ENCODE measurements at places on chromosomes 6 and 20.

DNA sequence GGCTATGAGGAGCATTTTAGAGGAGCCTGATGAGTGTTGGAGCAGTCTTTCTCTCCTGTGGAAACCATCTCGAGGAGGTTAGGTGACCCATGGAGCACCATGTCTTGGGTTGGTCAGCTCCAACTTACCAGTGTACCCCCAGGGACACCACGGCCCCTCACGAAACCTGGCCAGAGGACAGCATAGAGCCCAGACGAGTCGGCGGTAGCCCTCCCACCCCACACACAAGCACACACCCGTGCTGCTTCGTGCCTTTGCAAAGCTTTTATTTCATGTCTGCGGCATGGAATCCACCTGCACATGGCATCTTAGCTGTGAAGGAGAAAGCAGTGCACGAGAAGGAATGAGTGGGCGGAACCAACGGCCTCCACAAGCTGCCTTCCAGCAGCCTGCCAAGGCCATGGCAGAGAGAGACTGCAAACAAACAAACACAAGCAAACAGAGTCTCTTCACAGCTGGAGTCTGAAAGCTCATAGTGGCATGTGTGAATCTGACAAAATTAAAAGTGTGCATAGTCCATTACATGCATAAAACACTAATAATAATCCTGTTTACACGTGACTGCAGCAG, 53.6 kb downstream of the EZR start:
- H3K36me3 ChIP-seq, result peaks cover 56% of the 10 kb centered on the region
- no peaks in the 10 kb centered on the region for H3K4me1 ChIP-seq
- no peak overlapping the region for H3K4me3 ChIP-seq
- DNase-seq, result no peak
- H3K27ac ChIP-seq, result no peak overlapping the region

DNA sequence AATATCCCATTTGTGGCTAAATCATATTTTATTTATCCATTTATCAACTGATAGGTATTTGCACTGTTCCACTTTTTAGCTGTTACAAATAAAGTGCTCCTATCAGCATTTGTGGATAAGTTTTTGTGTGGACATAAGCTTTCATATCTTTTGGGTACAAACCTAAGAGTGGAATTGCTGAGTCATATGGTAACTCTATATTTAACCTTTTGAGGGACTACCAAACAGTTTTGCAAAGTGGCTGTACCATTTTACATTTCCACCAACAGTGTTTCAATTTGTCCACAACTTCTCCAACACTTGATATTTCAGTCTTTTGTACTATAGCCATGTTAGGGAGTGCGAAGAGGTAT, 23.6 kb upstream of the ECHDC1 start:
- H3K27me3 ChIP-seq, result no peaks in the 10 kb centered on the region
- no peaks in the 10 kb centered on the region for H3K36me3 ChIP-seq
- peaks cover 12% of the 10 kb centered on the region for H3K4me1 ChIP-seq
- no peak for DNase-seq
- no peak overlapping the region for H3K27ac ChIP-seq
- H3K4me3 ChIP-seq, result no peak overlapping the region

DNA sequence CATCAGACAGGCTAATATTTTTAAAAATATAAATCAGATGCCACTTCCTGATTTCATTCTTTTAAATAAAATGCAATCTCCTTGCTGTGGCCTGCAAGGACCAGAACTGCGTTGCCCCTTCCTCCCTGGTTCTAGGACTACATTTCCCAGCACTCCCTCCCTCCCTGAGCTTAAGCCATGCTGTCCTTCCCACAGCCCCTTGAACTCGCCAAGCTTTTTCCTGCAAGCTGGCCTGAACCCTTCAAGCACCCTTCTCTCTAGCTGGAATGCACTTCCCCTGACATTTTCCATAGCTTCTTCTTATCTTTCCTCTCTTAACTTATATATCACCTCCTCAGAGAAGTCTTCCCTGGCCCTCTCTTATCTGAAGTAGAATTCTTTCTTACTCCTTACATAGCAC, 6.1 kb upstream of the DOK5 start:
- H3K4me1 ChIP-seq, result no peaks in the 10 kb centered on the region
- no peak overlapping the region for H3K4me3 ChIP-seq
- no peak for DNase-seq
- no peak overlapping the region for H3K27ac ChIP-seq
- H3K27me3 ChIP-seq, result no peaks in the 10 kb centered on the region

- no peaks in the 10 kb centered on the region for H3K4me1 ChIP-seq
- H3K36me3 ChIP-seq, result peaks cover 11% of the 10 kb centered on the region
- no peaks in the 10 kb centered on the region for H3K27me3 ChIP-seq
- DNase-seq, result no peak
Measured at GRCh38 chr6:161108916-161109315, 117.3 kb downstream of the MAP3K4 start.

- no peaks in the 10 kb centered on the region for H3K4me1 ChIP-seq
- H3K27ac ChIP-seq, result no peak overlapping the region
- no peaks in the 10 kb centered on the region for H3K27me3 ChIP-seq
- no peak overlapping the region for H3K4me3 ChIP-seq
- DNase-seq, result no peak
Measured at GRCh38 chr6:4773181-4773580, 3.0 kb upstream of the CDYL start.

DNA sequence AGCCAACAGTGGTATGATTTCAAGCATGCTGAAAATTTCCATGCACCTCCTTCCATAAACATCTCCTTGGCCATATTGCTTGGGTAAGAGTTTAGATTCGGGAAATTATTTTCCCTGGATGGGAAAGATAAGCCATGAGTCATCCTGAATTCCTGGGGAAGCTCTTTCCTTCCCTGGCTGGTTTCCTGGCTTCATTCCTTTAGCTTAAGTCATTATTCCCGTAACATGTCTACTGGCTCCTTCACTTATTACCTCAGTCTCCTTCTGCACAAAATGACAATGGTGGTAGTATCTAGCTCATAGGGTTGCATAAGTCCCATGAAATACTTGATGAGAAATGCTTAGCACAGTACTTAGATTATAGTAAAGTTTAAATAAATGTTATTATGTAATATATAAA, 27.6 kb downstream of the TINAG start:
- no peak for DNase-seq
- no peak overlapping the region for H3K27ac ChIP-seq
- H3K27me3 ChIP-seq, result no peaks in the 10 kb centered on the region

DNA sequence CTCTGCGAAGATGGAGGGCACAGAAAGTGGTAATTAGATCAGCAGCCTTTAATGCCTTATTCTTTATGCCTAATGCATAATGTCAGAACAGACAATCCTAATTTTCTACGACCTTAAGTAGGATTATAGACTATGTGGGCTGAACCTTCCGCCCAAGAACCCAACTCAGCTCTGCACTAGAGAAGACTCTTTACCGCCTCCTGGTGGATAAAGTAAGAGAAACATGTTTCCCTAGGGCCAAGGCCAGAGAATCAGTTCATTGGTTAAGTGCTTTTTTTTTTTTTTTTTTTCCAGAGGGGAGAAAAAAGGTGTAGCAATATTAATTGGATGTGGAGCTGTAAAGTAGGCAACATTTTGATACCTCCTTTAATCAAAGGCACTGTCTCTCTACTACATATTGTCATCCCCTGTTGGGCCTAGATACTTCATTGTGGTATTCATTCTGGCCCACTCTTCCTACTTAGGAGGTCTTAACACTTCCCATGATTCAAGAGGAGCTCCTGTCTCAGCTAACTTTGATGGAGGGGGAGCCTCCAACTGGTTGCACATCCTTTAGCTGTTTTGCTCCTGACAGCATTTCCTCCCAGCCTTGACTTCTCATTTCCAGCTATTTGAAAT, 124.9 kb upstream of the NRN1 start:
- no peaks in the 10 kb centered on the region for H3K4me1 ChIP-seq
- H3K27ac ChIP-seq, result no peak overlapping the region
- H3K4me3 ChIP-seq, result no peak overlapping the region
- no peak for DNase-seq
- no peaks in the 10 kb centered on the region for H3K27me3 ChIP-seq
- H3K36me3 ChIP-seq, result no peaks in the 10 kb centered on the region

DNA sequence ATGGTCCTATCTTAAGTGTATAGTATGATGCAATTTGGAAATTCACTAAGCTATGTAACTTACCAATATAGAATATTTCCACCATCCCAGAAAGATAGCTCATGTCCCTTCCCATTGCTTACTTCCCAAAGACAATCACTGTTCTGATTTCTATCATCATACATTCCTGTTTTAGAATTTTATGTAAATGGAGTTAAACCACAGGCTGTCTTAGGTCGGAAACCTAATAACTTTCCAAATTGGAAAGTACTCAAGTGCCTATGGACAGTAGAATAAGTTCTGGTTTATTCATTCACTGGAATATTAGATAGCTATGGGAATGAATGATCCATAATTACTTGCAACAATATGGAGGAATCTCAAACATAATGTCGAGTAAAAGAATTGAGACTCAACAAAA, 20.1 kb downstream of the ENPP3 start:
- no peaks in the 10 kb centered on the region for H3K36me3 ChIP-seq
- H3K27me3 ChIP-seq, result no peaks in the 10 kb centered on the region
- no peak for DNase-seq
- H3K4me3 ChIP-seq, result no peak overlapping the region
- H3K27ac ChIP-seq, result no peak overlapping the region

GRCh38 chr20:32973077-32973717, 31.0 kb downstream of the SUN5 start:
- DNase-seq, result no peak
- H3K36me3 ChIP-seq, result no peaks in the 10 kb centered on the region
- peaks cover 39% of the 10 kb centered on the region for H3K4me1 ChIP-seq
- H3K27me3 ChIP-seq, result no peaks in the 10 kb centered on the region
- H3K4me3 ChIP-seq, result no peak overlapping the region

- H3K36me3 ChIP-seq, result no peaks in the 10 kb centered on the region
- H3K4me1 ChIP-seq, result peaks cover 14% of the 10 kb centered on the region
- H3K27ac ChIP-seq, result peak overlapping the region; percentile 89
- peak overlapping the region; percentile 29 for H3K4me3 ChIP-seq
Measured at GRCh38 chr20:2692886-2693285, 306 bp downstream of the EBF4 start.

DNA sequence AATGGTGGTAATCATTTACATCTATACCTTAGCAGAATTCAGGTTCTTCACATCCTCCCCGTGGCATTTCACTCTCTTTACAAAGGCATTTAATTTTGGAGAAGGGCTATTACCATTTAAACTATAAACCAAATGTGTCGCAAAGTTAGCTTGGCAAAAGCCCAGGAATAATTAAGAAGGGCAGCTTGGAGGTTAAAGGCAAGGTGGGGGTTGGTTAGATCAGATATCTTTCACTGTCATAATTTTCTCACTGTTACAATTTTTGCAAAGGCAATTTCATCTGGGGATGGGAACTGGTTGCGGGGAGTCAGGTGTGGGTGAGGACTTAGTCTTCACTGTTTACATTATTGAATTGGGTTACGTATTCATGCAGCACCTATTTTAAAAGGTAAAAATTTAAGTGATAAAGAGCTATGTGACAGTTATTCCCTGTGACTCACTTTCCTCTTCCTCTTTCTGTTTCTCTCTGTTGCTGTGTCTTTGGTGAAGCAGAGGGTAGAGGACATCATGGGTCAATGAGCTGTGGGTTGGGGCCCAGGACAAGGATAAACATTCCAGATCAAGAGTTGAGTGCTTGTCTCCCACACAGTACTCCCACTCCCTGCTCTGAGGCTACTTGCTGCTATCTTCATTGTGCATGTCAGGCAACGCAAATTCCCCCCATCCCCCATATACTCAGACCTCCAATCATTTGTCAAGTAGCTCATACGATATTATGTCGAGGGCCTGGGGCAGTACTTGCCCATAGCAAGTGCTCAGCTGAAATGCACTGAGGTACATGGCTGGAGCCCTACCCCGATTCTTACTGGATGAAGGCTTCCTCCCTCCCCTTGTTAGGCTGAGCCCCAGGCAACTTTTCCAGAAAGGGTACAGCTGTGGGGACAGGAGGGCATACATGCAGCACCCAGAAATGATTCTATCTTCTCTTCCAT, 223.1 kb upstream of the MYLIP start:
- H3K27ac ChIP-seq, result no peak overlapping the region
- no peaks in the 10 kb centered on the region for H3K36me3 ChIP-seq
- DNase-seq, result no peak
- peaks cover 48% of the 10 kb centered on the region for H3K4me1 ChIP-seq

- no peaks in the 10 kb centered on the region for H3K27me3 ChIP-seq
- no peaks in the 10 kb centered on the region for H3K36me3 ChIP-seq
- DNase-seq, result no peak
- H3K4me1 ChIP-seq, result no peaks in the 10 kb centered on the region
Measured at GRCh38 chr20:7667194-7667593, 273.1 kb downstream of the HAO1 start.

GRCh38 chr20:13029687-13030375, 21.1 kb downstream of the SPTLC3 start:
- H3K27me3 ChIP-seq, result no peaks in the 10 kb centered on the region
- no peak for DNase-seq
- no peaks in the 10 kb centered on the region for H3K36me3 ChIP-seq
- H3K27ac ChIP-seq, result peak overlapping the region; percentile 81

DNA sequence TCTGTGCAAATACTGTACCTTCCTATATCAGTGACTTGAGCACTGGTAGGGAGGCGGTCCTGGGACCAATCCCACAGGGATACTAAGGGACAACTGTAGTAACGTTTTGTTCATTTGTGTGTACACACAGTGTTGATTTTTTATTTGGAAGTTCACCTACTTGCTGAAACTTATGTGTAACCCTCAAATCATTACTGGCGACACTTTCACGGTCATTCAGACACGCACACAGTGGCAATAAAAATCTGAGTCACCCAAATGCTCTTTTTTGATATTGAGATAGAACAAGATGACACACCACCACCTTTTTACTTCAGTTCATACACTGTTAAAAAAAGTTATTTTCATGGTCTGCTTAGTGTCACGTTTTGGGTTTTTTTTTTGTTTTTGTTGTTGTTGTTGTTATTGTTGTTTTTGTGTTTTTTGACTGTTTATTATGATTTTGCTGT, 79.8 kb downstream of the QKI start:
- H3K36me3 ChIP-seq, result no peaks in the 10 kb centered on the region
- H3K27me3 ChIP-seq, result no peaks in the 10 kb centered on the region
- H3K4me3 ChIP-seq, result no peak overlapping the region
- no peak overlapping the region for H3K27ac ChIP-seq
- H3K4me1 ChIP-seq, result peaks cover 15% of the 10 kb centered on the region
- no peak for DNase-seq

DNA sequence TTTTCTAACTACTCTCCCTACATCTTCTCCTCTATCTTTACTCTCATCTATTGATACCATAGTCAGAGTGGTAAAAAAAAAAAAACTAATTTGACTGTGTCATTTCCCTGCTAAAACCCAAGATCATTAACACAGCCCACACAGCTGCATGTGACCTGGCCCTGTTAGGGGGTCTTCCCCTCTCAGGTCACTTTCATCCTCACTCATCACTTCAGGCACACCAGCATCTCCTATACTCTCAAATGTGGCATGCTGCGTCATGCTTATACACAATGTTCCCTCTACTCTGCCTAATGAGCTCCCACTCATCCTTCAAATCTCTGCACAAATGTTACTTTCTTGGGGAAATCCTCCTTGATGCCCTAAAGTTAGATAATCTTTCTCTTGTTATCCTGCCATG, 86.8 kb downstream of the CDK19 start:
- H3K27ac ChIP-seq, result no peak overlapping the region
- H3K36me3 ChIP-seq, result no peaks in the 10 kb centered on the region
- DNase-seq, result no peak
- H3K4me1 ChIP-seq, result no peaks in the 10 kb centered on the region

Data from esophagus squamous epithelium (tissue), 5 donors.